Amniotic epithelial cell (primary cell): ENCODE measurements at places on chromosomes 1 and 21.

GRCh38 chr1:215986401-215986800 lies 419.3 kb downstream of the KCTD3 start:
- DNase-seq = no peak

DNA sequence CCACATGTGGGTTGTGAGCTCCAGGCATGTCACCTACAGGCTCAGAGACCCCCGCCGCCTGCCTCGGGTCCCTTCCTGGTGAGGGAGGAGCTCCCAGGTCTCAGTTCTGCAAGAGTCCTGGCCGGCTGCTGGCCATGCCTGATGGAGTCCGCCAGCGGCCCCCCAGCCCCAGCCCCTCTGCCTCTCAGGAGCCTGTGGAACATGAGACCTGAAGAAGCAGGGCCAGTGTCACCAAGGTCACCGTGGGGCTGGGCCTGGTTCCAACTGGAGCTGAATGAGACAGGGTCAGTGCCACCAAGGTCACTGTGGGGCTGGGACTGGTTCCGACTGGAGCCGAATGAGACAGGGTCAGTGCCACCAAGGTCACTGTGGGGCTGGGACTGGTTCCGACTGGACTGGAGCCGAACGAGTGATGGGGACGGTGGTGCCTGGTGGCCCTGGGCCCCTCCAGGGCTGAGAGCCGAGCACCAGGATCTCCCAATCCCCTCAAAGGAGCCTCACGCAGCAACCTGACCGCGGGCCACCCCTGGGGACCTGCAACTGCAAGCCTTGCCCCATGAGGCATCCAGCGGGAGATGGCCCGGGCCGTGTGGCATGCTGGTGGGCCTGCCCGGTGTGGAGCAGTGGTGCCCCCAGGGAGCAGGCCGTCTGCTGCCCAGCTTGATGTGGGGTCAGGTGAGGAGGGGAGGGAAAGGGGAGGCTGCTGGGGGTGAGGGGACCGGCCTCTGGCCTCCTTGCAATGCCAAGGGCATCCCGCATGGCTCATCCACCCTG lies 14.5 kb upstream of the PTTG1IP start:
- DNase-seq = no peak

DNA sequence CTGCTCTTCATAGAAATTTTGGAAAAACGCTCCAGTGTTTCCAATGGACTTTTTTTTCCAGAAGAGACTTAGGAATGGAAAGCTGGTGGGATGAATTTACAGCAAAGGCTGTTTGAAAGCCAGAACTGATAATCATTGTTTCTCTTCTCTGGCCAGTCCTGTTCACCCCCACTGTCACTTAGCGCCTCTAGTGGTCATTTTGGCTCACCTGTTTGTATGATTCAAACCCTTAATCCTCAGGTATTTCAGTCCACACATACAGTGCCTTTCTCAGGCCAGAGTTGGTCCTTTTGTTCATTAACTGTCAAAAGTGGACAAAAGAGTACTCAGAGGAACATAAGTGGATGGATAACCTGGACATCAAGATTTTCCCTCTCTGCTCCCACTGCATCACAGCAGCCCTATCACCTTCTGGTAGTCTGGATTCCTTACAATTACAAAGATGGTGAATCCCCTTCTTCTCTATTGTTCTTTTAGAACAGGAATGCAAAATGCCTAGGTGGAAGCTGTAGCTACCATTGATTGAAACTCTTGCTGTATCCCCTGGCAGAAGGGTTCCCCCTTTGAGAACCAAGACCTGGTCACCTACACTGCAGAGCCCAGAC lies 177.6 kb upstream of the OLFM3 start:
- DNase-seq = no peak

GRCh38 chr1:227901906-227902640 lies 45.7 kb downstream of the WNT9A start:
- DNase-seq = no peak

GRCh38 chr1:203932556-203932955 lies 71.2 kb downstream of the SNRPE start:
- DNase-seq = no peak

GRCh38 chr21:45289655-45290515 lies 2.2 kb upstream of the POFUT2 start:
- DNase-seq = no peak

- DNase-seq = no peak
Measured at GRCh38 chr1:175632667-175633066, 110.7 kb downstream of the TNR start.

DNA sequence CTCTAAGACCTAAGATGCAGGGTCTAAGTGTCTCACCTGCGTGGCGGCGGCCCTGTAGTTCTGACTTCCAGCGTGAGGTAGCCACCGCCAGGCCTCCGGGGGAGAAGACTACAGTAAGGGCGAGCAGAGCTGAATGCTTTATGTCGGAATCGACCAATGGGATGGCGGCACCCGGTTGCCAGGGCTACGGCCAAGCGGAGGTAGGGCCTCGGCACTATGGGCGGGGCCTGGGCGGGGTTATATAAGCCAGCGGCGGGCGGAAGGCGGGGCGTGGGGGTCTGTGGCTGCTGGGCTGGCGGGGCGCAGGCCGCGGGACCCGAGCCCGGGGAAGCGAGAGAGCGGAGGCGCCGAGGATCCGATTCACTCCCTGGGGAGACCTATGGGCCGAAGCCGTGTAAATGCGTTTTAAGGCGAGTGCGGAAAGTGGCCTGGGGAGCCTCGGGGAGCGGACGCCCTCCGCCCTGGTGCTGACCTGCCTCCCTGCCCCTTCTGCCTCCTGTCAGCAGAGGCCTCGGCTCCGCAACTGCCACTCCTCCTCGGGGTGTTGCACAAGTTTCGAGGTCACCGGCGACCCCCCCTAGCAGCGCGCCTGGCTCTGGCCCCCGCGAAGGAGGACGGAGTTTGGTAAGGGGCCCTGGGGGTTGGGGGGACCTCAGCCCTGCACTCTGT lies at the start of gene AZIN2:
TSS of gene AZIN2 (plus strand) at position 269 of the 669 bp plus-strand sequence. CDS start 1,097 bp downstream, outside the sequence.
- peak; percentile 89 for DNase-seq

DNA sequence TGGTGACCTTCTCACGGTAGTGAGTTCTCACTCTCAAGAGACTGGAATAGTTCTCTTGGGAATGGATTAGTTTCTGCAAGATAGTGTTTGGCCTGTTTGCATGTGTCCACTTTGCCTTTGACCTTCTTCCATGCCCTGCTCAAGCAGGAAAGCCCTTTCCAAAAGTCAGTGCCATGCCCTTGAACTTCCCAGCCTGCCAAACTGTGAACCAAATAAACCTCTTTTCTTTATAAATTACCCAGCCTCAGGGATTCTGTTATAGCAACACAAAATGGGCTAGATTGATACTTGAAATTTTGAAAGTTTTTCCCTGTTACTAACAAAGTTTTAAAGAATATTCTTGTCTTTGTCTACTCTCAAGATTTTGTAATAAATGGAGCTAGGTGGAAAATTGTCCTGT lies 139.6 kb downstream of the SLC35F3 start:
- no peak for DNase-seq

GRCh38 chr1:202248861-202249260 lies 55.3 kb downstream of the LGR6 start:
- no peak for DNase-seq

DNA sequence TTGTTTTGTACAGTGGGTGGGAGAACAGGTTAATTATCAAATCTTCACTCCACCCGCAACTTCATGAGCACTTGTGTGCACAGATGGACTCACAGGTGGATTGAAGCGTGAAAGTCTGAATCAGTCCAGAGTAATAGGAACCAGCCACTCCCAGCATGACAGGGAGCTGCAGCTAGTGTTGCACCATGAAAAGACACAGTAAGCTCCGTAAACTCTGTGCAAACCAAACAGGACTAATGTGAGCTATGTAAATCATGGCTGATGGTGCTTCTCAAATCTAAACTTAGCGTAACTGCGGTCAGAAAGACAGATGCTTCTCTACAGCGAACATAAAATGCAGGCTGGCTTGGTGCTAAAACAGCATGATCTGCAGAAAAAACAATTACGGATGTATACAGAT lies 114.4 kb downstream of the CENPF start:
- no peak for DNase-seq

DNA sequence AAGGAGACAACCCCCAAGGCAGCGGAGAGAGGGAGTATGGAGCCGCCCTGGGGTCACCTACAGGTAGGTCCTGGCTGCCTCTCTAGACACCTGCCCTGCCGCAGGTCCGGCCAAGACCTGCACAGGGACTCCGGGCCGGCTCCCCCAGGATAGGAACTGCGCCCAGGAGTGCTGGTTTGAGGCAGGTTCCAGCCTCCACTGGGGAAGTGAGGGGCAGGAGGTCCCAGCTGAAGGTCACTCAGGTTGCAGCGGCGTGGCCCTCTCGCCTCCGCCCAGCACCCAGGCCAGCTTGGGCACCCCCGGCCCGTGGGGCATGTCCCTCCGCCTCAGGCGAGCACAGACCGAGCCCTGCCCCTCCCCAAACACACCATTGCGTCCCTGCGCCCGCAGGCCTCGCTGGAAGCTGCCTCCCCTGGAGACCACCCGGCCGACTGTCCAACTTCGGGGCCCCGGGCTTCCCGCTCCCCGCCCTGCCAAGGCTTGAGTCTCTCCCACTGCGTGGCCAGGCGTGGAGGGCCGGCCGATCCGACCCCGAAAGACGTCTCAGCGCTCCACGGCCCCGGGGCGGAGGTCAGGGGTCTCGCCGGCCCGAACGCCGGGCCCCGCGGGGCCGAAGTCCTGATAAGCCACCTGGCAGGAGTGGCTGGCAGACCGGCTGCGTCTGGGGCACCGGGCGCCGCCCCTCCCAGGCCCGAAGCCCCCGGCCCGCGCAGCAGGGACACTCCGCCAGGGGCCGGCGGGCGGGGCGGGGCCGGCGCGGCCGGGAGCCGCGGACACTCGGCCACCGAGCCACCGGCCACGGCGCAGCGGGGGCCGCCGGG lies 1.4 kb upstream of the SKI start:
- no peak for DNase-seq

GRCh38 chr21:42594616-42595282 lies 58.7 kb upstream of the PDE9A start:
- no peak for DNase-seq

GRCh38 chr1:75999034-75999433 lies 66.8 kb upstream of the ASB17 start:
- DNase-seq = peak; percentile 69

- DNase-seq = peak; percentile 35
Measured at GRCh38 chr1:64516803-64517568, 47.1 kb downstream of the CACHD1 start.

- DNase-seq = no peak
Measured at GRCh38 chr1:7010534-7011200, 225.4 kb downstream of the CAMTA1 start.

DNA sequence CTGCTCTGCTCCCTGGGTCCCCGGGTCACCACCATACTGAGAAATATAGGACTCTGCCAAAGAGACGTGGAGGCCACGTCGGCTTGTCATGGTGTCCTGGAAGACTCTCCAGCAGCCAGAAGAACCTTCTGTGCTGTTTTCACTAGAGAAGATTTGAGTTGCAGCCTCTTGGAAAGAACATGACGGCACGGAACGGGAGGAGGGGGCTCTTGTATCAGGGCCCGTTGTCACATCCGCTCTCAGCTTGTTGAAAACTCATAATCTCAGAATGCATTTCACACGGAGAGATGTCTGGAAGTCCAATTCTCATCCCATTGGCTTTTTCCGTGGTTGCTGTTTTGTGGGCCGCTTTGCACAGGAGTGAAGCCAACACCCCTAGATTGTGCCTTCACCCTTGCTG lies 39.4 kb upstream of the FAM3B start:
- DNase-seq = no peak

DNA sequence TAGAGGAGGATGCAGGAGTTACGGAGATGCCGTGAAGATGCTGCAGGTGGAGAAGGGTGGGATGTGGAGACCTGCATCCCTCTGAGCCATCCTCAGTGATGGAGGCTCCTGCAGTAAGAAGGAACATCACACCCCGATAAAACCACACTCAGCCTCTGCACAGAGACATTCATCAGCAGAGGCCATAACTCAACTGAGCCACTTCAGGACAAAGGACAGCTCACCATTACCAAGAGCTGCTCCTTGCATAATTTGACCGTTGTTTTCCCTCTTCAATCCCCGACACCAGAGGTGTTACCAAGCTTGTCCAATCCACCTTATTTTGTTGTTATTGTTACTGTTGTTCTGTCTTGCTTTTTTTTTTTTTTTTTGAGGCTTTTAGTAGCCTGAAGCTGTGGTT lies 543.9 kb downstream of the AJAP1 start:
- no peak for DNase-seq

DNA sequence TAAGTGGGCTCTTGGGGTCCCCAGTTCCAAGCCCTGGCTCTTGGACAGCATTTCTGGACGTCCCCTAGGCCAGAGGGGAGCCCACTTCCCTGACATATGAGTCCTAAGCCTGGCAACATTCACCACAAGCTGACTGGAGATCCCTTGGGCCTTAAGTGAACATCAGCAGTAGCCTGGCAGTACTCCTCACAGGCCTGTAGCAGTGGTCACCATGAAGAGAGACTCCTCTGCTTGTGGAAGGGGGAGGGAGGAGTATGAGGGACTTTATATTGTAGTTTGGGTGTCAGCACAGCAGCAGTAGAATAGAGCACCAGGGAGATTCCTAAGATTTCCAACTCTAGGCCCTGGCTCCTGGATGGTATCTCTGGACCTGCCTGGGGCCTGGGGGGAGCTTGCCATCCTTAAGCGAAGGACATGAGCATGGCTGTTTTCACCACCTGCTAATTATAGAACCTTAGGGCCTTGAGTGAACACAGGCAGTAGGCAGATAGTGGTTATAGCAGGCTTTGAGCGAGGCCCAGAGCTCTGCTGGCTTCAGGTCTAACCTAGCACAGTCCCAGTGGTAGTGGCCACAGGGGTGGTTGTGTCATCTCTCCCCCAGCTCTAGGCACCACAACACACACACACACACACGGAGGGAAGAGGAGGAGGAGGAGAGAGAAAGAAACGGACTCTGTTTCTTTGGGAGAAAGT lies 71.4 kb upstream of the APOBEC4 start:
- no peak for DNase-seq

DNA sequence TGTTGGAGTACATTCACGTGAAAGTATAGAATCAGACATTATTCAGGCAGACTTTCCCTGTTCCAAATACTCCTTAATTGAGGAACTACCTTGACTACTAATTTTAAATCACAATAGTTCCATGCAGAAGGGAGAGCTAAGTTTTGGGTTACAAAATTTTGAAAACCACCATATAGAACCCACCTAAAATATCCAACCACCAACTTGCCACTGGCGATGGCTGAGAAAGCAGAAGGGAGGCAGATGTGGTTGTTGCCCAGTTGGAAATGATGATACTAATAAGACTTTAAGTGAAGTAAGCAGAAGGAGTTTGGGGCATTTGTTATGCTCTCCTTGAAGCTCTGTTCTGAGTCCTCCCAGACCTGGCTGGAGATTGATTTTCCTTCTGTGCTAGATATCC lies 190.7 kb downstream of the HLX start:
- no peak for DNase-seq

DNA sequence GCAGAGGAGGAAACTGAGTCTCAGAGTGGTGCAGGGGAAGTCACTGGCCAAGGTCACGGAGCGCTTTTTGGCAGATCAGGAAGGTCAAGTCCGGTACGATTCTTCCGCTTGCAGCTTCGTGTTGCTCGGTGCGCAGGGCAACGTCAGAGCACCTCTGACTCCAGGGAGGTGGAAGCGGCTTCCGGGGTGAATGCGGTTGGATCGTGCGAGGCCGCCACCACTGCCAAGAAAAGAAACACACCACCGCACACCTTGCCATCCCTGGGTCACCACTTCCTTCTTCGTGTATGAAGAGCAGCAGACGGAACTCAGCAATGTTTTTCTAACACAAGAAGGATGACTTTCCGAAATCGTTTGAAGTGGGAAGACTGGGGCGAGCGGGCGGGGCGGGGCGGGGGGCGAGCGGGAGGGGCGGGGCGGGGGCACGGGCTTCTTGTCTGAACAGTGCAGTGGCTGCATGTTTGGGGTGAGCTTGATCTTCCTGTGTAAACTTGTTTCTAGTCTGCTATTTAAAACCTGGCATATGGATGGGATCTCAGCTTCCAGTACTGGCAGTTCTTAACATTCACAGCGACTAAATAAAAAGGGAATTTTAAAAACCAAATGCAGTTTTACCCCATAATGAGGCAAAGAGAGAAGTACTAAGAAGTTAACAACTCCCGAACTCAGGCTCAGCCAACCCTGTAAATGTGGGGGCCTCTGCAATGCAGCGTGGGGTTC lies 300.0 kb downstream of the RRAGC start:
- peak; percentile 1 for DNase-seq
